ENCODE measurements at places on chromosomes 4 and X. TPM values are rescaled to one million over a fixed set of nuclear protein-coding genes. Genes with fewer than 3 reads are reported as not detected.

GRCh38 chr4:168651374-168651773 is 154.5 kb downstream of the PALLD start:
- no peak for DNase-seq
- H3K4me1 ChIP-seq: no peaks in the 10 kb centered on the region
- no peak overlapping the region for H3K27ac ChIP-seq
- H3K36me3 ChIP-seq: no peaks in the 10 kb centered on the region

DNA sequence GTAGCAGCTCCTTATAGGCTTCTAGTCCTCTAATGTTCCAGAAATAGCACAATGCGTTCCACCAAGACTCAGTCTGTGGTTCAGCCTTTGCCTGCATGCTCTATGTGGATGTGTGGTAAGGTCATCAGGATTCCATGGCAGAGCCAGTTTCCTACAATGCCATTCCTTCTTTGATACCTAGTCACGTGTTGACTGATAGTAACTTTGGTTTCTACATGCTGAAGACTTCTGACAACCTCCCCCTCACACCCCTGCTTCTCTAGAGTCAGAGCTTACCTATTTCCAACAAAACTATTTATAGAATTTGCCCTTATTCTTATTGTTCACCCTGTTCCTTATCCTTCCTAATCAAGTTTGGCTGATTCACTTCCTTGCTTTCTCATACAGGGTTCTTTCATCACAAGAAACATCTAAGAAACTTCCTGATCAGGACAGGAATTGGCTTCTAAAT is 81.1 kb downstream of the CT47B1 start:
- no peak overlapping the region for H3K4me3 ChIP-seq
- no peak overlapping the region for H3K27ac ChIP-seq
- no peaks in the 10 kb centered on the region for H3K4me1 ChIP-seq
- no peak for DNase-seq
- no peaks in the 10 kb centered on the region for H3K36me3 ChIP-seq

Gene KLF8
- total RNA-seq: 5.6 TPM

DNA sequence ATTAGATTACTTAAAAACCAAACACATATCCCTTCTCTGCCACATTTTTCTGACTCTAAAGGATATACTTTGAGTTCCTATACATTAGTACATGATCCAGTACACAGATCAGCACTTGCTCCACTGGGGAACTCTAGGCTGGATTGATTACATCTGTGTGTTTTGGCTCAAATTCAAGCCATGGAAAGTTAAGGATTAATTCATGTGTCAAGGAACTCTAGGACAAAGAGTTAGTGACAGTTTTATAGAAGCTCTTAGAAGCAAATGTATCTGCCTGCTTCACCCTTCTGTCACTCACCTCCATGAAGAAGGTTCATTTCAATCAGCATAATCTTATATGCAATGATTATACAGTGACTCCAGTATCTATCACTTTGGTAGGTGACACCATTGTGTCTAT is 43.2 kb downstream of the SCFD2 start:
- H3K4me1 ChIP-seq: no peaks in the 10 kb centered on the region
- H3K36me3 ChIP-seq: no peaks in the 10 kb centered on the region
- DNase-seq: no peak
- no peak overlapping the region for H3K4me3 ChIP-seq
- no peak overlapping the region for H3K27ac ChIP-seq
- no peaks in the 10 kb centered on the region for H3K27me3 ChIP-seq

DNA sequence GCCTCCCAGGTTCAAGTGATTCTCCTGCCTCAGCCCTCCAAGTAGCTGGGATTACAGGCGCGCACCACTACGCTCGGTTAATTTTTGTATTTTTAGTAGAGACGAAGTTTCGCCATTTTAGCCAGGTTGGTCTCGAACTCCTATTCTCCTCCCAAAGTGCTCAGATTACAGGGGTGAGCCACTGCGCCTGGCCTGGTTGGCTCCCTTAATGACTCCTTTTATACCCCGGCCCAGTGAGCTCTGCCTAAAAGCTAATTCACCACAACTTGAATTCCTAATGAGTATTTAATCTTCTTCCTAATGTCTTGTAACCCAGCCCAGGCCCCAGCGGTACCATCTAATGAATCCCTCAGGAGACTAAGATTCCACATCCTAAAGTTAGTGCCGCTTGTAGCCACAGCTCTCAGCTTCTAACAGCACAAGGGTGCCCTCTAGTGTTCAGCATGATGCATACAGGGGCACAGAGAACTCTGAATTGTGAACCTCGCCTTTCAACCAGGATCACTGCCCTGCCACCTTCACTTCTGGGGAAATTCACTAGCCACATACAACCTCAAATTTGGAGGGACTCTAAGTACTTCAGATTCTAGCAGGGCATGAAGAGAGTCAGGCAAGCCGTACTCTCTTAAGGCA is 89.5 kb downstream of the OR13H1 start:
- H3K27me3 ChIP-seq: no peaks in the 10 kb centered on the region
- H3K4me1 ChIP-seq: no peaks in the 10 kb centered on the region
- no peaks in the 10 kb centered on the region for H3K36me3 ChIP-seq
- H3K4me3 ChIP-seq: no peak overlapping the region
- peak; percentile 29 for DNase-seq

DNA sequence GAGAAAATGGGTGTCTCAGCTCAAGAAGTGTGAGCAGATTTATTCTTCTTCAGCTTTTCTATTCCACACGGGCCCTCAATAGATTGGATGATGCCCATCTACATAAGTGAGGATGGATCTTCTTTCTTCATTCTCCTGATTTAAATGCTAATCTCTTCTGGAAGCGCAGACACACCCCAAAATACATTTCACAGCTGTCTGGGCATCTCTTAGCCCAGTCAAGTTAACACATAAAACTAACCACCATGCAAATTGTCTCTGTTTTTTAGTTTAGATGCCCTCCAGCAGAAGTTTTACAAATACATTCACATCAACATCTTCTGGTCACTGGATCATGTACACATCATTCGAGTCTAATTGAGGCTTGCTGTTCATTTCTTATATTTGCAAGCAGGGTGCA is 249.0 kb upstream of the VCX3A start:
- no peaks in the 10 kb centered on the region for H3K4me1 ChIP-seq
- H3K27ac ChIP-seq: no peak overlapping the region
- DNase-seq: no peak
- H3K4me3 ChIP-seq: no peak overlapping the region

DNA sequence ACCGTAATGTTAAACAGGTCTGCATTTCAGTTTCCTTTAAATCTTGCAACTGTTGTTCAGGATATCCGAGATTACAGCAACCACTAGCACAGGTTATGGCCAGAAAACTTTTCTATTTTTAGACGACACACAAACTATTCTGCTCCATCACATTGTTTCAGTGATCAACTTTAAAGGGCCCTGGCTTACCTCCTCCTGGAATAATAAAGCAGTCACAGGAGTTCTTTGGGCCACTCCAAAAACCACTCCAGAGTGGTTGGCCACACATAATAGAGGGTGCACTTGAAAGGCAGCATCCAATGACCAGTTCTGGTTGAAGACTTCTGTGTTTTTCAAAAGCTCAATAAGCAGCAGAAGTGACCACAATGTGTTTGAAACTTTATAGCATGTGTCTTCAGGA is 118.9 kb downstream of the RAB28 start:
- no peak for DNase-seq
- no peaks in the 10 kb centered on the region for H3K4me1 ChIP-seq
- H3K27ac ChIP-seq: no peak overlapping the region

Gene SCOC
- 58.8 TPM for total RNA-seq

GRCh38 chr4:40335525-40335894 is 377 bp downstream of the CHRNA9 start:
- H3K4me3 ChIP-seq: no peak overlapping the region
- no peaks in the 10 kb centered on the region for H3K27me3 ChIP-seq
- no peak for DNase-seq
- H3K36me3 ChIP-seq: no peaks in the 10 kb centered on the region
- no peaks in the 10 kb centered on the region for H3K4me1 ChIP-seq

Gene SERPINA7
- total RNA-seq: not detected

GRCh38 chr4:184850431-184851199 is 24.8 kb upstream of the ACSL1 start:
- H3K27ac ChIP-seq: no peak overlapping the region
- no peaks in the 10 kb centered on the region for H3K36me3 ChIP-seq
- no peak for DNase-seq

- H3K4me1 ChIP-seq: no peaks in the 10 kb centered on the region
- H3K27me3 ChIP-seq: no peaks in the 10 kb centered on the region
- no peak for DNase-seq
- no peak overlapping the region for H3K4me3 ChIP-seq
- H3K36me3 ChIP-seq: no peaks in the 10 kb centered on the region
- H3K27ac ChIP-seq: no peak overlapping the region
These were observed 85.7 kb downstream of the F11 start for GRCh38 chr4:186351668-186352194.

Gene RTL5
- total RNA-seq: 2.8 TPM

GRCh38 chr4:26217961-26218676 is 102.7 kb upstream of the RBPJ start:
- no peaks in the 10 kb centered on the region for H3K4me1 ChIP-seq
- no peak overlapping the region for H3K4me3 ChIP-seq
- no peak for DNase-seq
- H3K27me3 ChIP-seq: no peaks in the 10 kb centered on the region
- no peaks in the 10 kb centered on the region for H3K36me3 ChIP-seq

DNA sequence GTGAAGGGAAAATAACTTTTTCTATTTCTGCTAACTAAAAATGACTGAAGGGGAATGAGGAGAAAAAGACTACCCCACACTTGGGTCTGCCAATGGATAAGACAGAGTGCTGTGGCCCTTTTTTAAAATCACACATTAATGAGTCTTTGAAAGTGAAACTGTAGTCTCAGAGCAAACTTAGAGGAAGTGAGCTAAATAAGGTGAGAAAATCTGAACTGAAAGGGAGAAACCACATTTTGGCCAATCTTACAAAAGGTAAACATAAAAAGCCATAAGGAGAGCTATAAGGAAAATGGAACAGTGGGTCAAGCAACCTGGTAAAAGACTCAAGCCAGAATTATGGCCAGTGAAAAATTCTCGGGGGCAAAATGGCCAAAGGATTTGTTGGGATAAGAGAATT is 755.1 kb upstream of the IGFBP7 start:
- H3K36me3 ChIP-seq: no peaks in the 10 kb centered on the region
- no peak for DNase-seq
- H3K27me3 ChIP-seq: no peaks in the 10 kb centered on the region
- H3K4me1 ChIP-seq: no peaks in the 10 kb centered on the region
- H3K27ac ChIP-seq: no peak overlapping the region

DNA sequence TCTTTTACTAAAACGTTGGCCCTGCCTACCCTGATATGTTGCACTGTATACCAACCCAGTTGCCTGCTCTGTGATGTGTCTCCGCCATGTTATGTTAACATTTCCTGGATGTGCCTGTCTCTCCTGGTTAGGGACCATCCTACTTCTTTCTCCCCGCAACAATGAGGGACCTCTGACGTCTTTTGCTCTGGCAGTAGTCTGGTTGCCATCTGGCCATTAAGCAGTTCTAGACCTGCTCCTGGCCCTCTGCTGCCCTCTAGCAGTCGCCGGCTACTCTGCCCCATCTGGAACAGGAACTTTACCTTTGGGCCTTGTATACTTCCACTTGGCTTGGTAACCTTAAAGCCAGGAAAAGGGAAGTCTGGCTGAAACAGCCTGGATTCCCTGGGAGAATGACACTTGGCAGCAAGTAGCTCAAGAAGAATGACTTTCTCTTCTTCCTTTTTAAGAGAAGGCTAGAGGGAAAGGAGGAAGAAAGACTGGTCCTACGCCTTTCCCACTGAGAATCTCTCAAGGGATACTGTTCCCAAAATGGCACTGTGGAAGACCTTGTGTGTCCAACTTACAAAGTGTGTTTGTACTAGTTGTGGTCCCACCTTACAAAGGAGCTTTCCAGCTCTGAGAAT is 63.5 kb downstream of the GPC3 start:
- no peaks in the 10 kb centered on the region for H3K27me3 ChIP-seq
- H3K27ac ChIP-seq: no peak overlapping the region
- DNase-seq: peak; percentile 6
- no peaks in the 10 kb centered on the region for H3K4me1 ChIP-seq
